Hematopoietic multipotent progenitor cell treated with erythropoietin and hydrocortisone succinate and interleukin-3 and kit ligand, for 17 days (in vitro differentiated cells): ENCODE measurements at places on chromosomes 6 and 20.

- no peak for DNase-seq
Observed at GRCh38 chr20:21702553-21703470, 2.7 kb upstream of the PAX1 start.

DNA sequence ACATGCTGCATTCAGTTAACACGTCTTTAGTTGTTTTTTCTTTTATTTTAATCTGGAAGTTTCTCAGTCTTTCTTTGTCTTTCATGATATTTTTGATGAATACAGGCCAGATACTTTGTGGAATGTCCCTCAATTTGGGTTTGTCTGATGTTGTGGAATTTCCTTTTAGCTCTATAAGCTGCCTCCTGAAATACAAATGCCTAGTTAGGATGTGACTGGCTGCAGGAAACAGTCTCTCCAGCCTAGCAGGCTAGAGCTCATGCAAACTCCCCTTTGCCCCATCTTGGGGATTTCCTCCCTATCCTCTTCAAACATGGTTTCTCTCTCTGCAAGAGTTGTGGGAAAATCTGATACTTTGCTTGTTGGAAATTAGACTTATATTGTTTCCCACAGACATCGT lies 89.3 kb upstream of the JAG1 start:
- no peak for DNase-seq

GRCh38 chr6:85459224-85459901 lies 9.5 kb downstream of the NT5E start:
- no peak for DNase-seq

- no peak for DNase-seq
Observed at GRCh38 chr6:28903686-28904085, 20.1 kb downstream of the TRIM27 start.

GRCh38 chr6:50185006-50185405 lies 135.3 kb upstream of the DEFB112 start:
- DNase-seq: no peak

GRCh38 chr20:14142171-14142570 lies 146.9 kb downstream of the MACROD2 start:
- no peak for DNase-seq

DNA sequence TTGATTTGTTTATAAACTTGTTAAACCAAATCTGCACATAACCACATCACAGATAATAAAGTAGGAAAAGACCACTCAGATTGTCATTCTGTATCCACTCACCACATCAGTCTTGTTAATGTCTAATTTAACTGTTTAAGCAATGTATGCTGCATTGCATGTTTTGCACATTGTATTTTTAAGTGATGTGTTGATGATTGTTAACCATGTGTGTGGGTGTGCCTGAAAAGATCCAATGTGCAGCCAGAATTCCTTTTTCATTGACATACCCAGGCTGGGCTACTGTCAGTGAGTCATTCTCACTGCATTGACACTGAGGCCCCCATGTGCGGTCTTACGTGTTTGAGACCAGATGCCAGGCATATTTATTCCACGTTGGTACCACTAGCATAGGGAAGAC lies 167.3 kb downstream of the TRMT11 start:
- DNase-seq: no peak

- DNase-seq: no peak
Observed at GRCh38 chr20:1331101-1331500, 2.2 kb upstream of the SDCBP2 start.

DNA sequence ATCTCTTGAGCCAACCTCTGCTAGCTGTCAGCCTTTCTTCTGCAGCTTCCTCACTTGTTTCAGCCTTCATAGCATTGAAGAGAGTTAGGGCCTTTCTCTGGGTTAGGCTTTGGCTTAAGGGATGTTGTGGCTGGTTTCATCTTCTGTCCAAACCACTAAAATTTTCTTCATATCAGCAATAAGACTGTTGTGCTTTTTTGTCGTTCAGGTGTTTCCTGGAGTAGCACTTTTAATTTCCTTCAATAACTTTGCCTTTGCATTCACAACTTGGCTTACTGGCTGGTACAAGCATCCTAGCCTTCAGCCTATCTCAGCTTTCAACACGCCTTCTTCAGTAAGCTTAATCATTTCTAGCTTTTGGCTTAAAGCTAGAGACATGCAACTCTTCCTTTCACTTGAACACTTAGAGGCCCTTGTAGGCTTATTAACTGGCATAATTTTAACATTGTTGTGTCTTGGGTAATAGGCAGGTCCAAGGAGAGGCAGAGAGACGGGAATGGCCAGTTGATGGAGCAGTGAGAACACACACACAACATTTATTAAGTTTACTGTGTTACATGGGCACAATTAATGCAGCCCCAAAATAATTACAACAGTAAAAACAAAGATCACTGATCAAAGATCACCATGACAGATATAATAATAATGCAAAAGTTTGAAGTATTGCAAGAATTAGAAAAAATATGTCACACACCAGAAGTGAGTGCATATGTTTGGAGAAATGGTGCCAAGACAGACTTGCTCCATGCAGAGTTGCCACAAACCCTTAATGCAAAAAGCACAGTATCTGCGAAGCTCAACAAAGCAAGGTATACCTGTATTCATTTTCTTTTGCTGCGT lies 98.6 kb downstream of the HIVEP1 start:
- DNase-seq: no peak
